ENCODE measurements at places on chromosomes 4 and X.

DNA sequence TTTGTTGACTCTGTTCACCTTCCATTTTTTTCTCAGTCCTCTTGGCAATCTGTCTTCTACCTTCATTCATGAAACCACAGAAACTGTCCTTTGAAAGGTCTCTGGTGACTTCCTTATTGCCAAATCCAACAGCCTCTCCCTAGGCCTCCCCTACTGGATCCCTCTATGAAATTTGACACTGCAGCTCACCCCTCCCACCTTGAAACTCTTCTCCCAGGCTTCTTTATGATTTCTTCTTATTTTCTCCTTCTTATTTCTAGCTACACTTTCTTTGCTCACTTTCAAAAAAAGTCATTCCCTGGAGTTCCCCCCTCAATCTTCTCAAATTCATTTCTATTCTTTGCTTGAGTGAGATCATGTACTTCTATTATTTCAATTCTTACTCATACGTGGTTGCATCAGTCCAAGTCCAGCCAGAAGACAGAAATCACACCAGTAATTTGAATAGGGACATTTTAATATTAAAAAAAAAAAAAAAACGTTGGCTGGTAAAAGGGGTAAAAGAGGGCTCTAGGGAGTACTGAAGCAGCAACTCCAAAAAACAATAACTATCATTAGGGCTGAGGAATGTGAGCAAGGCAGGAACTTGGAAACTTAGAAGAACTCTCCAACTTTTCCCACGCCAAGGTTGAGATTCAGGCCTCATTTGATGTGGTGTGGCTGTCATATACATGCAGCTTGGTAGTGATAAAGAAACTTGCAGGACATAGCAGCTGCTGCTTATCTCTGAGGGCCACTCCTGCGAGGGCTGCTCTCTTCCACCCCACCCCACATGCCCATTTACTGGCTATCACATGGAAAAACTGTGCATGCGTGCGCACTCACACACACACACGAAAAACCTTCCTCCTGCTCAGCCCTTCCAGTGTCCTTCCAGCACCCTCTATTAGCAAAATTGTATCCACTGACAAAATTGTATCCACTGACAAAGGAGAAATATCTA lies 169.8 kb upstream of the GALNT7 start:
- DNase-seq, result no peak

DNA sequence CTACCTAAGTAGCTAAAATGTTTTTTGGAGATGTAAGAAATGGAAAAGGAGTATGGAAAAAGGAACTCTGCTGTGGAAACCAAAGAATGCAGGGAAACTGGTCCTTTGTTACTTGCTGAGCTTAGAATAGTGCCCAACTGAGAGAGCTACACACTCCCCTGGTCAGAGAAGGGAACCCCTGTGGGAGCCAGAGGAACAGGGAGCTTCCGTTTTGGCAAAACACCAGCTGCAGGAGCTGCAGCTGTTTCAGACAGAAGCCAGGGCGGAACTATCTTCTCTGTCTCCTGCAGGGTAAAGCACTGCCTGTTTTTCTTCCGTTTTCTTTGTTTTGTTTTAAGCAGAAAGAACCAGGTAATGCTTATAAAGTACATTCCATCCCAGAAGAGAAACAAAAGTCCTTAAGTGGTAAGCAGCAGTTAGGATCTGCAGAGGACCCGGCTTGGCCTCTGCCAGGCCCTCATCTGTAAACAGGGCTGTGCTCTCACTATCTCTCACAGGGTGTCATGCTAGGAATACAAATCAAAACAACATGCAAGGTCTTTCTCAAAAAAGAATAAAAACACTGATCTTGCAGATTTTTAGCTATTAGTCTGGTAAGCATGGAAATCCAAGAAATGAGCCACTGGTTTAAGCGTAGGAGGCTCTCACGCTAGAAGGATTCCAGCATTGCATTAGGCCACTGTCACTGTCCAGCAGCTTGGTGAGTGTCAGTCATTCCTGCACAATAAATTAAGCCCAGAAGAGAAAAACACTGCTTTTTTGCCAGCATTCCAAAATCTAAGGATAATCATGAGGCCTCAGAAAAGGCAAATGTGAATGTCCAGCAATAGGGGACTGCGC lies 76.1 kb downstream of the CHST7 start:
- no peak for DNase-seq

DNA sequence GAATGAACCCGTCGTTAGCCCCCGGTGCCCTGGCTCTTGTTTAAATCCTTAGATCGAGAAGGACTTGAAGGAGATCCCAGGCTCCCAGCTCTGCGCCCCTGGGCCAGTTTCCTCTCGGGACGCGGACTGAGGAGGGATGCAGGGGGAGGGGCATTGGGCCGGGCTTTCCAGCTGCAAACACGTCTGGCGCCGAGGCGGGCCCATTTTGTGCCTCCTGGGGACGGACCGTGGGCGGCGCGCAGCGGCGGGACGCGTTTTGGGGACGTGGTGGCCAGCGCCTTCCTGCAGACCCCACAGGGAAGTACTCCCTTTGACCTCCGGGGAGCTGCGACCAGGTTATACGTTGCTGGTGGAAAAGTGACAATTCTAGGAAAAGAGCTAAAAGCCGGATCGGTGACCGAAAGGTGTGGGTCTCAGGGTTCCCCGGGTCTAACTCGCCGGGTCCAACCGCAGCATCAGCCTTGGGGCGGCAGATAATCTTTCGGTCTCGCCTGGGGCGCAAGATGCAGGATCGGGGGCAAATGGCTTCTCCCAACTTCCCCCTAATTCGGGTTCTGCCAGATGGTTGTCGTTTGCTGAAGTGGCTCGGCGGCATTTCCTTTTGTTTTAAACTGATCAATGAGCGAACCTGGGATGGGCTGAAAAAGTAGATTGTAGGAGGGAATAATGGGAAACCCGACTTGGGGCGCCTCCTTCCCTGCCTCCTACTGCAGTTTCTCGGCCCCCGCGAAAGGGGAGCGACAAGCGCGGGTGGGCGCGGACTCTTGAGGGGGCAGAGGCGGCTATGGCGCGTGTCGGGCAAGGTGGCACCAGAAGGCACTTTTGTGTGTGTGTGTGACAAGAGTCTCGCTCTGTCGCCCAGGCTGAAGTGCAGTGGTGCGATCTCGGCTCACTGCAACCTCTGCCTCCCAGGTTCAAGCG lies 2.9 kb downstream of the PDGFRA start:
- no peak for DNase-seq

GRCh38 chr4:168852933-168853713 lies 156.9 kb downstream of the CBR4 start:
- DNase-seq, result no peak

DNA sequence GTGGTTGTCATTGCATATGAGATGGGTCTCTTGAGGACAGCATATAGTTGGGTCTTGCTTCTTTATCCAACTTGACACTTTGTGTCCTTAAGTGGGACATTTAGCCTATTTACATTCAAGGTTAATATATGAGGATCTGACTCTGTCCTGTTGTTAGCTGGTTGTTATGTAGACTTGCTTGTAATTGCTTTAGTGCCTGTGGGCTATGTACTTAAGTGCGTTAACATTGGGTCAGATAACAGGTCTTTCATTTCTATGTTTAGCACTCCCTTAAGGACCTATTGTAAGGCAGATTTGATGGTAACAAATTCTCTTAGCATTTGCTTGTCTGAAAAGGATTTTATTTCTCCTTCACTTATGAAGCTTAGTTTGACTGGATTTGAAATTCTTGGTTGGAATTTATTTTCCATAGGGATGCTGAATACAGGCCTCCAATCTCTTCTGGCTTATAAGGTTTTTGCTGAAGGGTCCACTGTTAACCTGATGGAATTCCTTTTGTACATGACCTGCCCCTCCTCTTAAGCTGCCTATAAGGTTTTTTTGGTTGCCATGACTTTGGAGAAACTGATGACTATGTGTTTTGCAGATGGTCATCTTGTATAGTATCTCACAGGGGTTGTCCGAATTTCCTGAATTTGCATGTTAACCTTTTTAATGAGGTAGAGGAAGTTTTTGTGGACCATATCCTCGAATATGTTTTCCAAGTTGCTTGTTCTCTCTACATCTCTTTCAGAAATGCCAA lies 162.0 kb downstream of the NKX6-1 start:
- no peak for DNase-seq

DNA sequence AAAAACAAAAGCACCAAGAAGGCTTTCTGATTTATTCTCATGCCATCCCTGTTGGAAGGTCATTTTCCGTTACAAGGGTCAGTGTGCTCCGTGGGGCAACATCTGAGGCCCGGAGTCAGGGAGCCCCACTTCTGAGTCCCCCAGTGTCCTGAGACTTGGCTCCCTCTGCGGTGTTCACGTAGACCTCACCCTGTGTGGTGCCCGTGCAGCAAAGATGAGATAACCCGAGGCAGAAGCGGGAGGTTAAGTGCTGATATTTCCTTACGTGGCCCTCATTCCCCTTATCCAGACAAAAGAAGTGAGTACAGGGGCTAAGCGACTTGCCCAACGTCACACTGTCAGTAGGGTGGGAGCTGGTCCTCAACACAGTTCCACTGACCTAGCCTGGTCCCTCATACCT lies 3.5 kb downstream of the JAKMIP1 start:
- no peak for DNase-seq

GRCh38 chr4:185536411-185536709 lies 1.1 kb upstream of the PDLIM3 start:
- DNase-seq, result no peak

DNA sequence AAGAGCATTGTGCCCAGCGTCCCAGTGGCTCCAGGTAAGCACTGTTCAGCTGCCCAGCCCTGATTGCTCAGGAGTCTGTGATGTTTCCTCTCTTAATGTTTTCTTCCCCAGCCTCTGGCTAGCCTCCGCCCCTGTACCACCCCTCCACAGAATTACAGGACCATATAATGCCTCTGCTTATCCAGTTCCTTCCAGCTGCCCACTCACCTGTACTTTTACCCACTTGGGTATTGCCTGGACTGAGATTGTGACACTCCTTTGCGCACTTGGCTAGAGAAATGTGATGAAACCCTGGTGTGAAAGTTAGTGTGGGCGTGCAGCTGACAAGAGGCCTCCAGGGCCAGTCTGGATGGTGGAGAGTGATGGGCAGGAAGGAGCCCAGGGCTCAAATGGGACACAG lies at the start of gene AWAT2:
Gene AWAT2 (minus strand): TSS at position 14 of the 400 bp plus-strand sequence. CDS start 6 bp downstream, at position 8.
- DNase-seq, result no peak

GRCh38 chrX:130887376-130887775 lies 15.6 kb downstream of the ENOX2 start:
- DNase-seq, result no peak

- no peak for DNase-seq
These were observed 232.0 kb downstream of the UGT8 start for GRCh38 chr4:114830628-114831027.

GRCh38 chr4:98680806-98681205 lies 22.4 kb upstream of the TSPAN5 start:
- DNase-seq, result no peak

DNA sequence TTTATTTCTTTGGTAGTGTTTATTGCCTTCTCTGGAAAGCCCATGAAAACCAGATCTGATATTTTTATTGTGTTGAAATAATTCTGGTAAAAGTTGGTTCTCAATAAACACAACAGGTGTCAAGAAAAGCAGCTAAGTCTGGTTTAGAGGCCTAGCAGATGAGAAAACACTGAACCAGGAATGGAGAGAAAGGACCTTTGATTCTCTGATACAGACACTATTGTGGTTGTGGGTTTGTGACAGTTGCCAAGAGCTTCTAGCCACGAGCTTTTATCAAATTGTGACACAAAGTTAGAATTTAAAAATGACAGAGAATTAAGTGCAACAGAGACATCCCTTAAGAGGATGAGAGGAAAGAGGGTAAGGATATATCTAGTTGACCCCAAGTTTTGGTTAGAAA lies 42.6 kb downstream of the DDIT4L start:
- DNase-seq, result no peak

GRCh38 chr4:87046121-87046551 lies 111.3 kb downstream of the AFF1 start:
- DNase-seq, result no peak

GRCh38 chr4:67787311-67787710 lies 33.1 kb upstream of the GNRHR start:
- no peak for DNase-seq

DNA sequence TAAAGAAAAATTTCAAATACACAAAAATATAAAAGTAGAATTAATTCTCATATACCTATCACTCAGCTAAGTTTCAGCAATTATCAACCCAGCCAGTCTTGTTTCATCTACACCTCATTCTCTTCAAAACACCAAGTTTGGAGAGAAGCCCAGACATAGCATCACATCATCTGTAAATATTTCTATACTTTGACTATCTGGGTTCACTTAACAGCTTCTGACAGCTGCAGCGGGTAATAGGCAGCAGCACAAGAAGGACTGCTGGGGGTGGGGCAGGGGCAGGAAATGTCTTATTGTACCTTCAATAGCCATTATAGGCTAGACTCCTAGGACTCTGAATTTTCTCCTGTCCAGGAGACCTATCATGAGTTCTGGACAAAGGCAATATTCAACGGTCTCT lies 54.1 kb downstream of the PHF8 start:
- DNase-seq, result no peak

DNA sequence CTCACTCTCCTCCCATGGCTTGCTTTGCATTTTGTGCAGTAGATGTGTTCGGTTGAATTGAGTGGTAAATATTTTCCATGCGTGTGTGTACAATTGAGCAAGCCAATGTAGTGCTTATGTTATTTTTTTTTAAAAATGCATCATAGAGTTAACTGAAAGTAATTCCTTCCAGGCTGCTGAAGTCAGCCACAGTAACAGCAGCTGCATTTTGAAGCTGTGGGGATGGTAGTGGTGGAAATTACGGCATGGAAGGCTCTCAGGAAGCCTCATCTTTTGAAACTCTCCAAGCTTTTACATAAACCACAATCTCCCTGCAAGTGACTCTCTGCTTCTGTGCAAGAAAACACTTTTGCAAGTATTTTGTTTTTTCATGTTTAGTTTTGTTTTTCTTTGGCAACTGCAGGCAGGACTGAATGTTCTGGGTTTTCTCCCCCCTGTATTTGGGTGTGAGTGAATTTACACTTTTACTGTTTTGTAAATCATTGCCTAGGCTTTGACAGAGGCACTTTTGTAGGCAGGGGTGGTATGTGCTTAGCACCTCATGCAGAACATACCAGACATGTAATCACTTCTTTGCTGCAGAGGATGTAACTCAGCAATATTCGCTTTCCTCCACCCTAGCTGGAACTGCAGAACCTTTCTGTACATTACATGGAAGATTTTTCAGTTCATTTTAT lies 56.2 kb downstream of the LRRC66 start:
- no peak for DNase-seq

DNA sequence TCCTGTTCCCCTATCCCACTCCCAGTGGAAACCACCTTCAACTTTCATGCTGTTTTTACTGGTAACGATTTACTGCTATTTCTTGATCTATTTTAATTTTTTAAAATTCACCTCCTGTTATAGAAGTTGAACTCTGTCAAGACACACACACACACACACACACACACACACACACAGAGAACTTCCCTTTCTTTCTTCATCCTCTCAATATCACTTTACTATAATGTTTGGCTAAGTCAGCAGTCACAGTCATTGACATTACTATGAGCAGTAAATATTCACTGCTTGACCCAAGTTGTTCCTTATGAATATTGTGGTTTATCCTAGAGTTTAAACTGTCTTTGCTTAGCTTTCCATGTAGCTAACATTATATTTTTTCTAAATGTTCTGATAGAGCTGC lies 24.0 kb upstream of the SGMS2 start:
- DNase-seq, result no peak

DNA sequence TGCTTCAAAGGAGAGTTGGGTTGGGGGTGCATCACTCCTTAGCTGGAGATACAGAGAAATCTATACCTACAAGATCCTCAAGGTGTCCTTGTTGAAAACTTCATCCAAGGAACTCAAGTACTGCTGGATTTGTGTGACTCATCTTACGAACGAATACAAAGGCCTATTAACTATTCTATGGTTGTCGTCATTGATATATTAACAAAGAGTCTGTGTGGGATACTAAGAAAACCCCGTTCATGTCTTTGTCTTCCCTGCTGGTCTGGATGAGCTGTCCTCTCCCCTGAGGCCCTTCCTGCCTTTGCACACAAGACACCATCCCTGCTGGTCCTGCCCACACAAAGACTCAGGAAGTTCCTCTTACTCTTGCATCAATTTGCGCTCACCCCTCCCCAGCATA lies 54.9 kb upstream of the IRF2 start:
- DNase-seq, result no peak

Measured in activated B cell treated with CpG ODN at 0.5 μM for 24 hours (primary cell).